ENCODE measurements at places on chromosomes 12 and 14.

DNA sequence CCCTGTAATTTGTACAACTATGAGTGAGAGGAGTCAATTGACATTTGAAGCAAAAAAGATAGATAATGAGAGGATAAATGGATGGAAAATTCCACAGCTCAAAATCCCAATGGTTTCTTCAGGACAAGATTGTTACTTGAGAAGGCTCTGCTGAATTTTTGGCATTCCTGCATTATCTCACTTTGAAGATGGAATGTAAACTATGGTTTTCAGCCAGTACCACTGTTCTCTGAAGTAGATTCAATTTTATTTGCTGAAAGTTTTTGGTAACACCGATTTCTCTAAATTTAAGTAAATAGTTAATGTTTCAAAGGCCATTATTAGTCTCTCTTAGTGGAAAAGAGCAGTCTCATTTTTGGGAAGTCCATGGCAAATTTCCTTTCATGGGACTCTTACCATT, 121.9 kb upstream of the SLC38A2 start:
- DNase-seq, result peak; percentile 91

DNA sequence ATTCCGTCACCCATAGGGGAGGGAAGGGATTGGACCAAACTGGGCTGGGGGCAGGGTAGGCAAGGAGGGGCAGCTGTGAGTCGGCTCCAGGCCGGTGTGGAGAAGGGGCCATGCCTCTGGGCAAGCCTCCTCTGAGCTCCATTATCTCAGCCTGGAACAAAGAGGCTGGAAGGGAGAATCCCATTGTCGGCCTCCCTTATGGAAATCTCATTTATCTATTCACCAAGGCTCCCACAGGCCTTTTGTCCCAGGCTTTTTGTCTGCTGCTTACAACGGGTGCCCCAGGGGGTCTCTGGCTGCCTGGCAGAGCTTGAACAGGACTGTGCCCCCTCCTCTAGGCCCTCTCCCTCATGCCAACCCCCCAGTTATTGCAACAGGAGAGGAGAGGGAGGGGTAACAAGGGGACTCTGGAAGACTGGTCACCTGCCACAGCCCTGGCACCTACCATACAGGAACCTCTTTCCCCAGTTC, 19.5 kb downstream of the FIGNL2 start:
- DNase-seq, result no peak

GRCh38 chr14:68191567-68192321, 372.2 kb downstream of the RAD51B start:
- DNase-seq, result peak; percentile 92

DNA sequence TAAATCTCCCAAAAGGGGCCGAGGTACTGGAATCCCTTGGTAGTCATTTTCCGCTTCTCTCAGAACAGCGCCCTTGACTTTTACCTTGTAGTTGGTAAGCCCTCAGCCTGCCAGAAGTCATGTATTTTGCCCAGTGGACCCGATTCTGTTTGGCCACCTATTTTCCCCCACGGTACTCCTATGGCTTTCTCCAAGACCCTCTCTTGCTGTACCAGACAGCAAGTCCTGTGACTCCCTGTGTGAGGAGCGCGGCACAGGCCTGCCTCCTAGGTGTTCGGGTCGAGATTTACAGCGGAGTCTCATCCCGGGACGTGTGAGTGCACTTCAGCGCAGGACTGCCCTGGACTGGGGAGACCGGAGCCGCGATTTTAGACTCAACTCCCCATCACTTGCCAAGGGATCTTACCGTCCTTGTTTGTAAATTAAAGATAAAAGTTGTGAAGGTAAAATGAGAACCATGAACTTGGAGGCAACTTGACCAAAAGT, 1.1 kb upstream of the MBD6 start:
- peak; percentile 17 for DNase-seq

DNA sequence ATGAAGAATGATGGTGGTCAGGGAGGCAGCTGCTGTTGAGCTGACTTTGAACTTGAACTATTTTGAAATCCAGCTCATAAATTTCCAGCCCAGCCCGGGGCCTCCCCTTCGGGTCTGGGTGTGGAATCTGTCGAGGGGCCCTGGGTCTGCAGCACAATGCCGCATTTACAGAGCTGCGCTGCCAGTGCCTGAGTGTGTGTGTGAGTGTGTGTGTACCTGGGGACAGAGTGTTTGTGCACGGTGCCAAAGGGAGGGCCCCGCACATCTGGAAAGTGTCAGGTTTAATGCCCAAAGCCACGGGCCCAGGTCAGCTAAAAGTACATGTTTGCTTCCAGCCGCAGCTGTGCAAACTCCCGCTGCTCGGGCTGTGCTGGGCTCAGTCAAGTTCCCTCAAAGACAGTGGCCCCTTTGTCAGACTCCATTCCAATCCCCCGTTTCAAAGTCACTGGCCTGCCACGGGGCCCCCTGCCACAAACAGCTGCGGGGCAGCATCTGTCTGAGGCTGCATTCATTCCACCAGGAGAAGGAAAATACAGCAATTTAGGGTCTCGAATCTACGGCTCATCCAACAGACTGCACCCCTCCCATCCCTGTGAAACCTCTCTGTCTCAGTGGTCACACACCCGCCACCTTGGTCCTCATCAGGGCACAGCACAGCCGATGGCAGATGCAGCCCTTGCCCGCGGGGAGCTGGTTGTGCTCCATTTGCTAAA, 16.3 kb upstream of the RFLNA start:
- DNase-seq, result no peak

DNA sequence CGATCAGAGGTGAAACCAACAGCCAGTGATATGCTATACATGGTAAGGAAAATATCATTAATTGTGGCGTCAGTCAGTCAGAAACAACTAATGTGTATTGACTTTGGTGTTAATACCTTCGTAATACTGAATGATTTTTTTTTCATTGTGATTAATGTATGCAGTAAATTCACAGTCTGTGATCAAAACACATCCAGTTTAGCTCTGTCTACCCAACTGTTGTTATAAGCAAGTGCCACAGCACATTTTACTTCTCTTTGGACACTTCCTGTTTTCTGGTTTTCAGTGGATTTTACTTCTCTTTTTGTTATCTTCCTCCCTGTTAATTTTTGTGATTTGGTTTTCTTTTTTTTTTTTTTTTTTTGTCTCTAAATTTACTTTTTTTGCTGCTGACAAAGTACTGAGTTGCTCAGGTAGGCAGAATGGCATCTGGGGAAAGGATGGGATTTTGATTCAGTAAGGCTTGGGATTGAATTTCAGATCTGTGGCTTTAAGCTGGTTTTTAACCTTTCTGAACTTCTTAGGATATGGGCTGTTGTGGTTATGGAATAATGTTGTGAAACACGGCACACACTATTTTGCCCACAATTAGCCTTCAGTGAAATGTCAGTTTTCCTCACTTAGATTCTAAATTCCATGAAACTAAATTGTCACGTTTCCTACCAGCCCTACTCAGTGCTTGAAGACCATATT, 604 bp downstream of the GLIPR1 start:
- no peak for DNase-seq

GRCh38 chr14:29846339-29847055, 81.2 kb downstream of the PRKD1 start:
- peak; percentile 3 for DNase-seq

GRCh38 chr12:65593239-65593701, 231.0 kb upstream of the HMGA2 start:
- DNase-seq, result no peak

DNA sequence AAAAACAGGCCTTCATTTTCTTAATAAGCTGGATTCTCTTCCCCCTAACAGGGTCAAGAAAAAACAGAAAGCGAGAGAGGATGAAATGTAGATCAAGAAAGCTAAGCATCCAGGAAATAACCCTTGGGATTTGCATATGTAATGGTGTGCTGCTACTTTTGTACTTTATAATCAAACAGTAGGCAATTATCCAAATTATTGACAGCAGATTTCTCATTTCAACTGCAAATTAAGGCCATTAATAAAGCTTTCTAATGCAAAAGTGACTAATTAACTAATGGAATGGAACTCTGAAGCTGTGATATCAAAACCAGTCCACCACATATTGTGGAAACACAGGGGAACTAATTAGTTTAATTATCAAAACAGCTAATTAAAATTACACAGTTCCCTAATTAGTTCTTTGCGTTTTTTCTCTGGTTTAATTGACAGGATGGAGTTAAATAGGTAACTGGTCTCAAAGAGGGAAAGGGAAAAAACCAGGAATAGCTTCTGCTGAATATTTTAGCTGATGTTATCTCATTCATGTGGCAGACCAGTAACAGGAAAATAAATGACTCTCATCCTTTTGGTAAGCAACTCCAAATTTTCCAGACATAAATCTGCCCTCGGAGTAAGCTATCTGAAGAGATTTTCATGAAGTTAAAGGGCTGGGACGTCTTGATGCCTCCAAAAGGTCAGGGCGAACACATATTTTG, 182.7 kb upstream of the LMO3 start:
- DNase-seq, result no peak

DNA sequence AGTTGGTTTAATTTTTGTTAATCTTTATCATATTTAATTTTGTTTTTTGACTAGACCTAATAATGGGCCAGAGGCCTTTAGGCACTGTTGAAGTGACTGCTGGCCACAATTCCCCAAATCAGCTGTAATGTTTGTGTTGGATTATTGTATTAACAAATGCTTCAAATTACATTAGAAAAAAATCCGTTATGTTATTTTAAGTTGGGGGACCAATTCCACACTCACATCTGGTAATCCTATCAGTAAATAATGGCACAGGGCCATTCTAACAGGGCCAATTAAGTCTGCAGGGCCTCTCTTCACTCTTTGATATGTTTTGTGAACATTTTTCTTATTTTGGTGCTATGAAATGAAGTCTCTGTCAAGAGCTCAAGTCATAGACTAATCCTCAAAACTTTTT, 39.6 kb downstream of the CHST11 start:
- no peak for DNase-seq

- DNase-seq, result peak; percentile 26
Observed at GRCh38 chr12:98464190-98464589, 51.2 kb upstream of the TMPO start.

DNA sequence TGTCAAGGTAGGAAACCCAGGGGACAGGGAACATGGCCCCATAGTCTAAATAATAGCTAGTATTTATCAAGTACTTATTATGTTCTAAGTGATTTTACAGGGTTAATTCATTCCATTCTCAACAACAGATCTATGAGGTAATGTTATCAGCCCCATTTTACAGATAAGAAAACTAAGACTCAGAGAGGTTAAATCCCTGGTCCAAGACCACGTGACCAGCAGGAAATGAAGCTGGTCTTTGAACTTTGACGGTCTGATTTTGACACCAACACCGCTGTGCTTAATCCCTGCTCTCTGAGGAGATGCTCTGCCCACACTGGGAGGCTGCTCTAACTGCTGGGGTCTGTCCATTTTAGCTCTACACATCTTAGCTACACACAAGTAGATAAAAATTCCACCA, 253.5 kb downstream of the SPTSSA start:
- DNase-seq, result no peak

DNA sequence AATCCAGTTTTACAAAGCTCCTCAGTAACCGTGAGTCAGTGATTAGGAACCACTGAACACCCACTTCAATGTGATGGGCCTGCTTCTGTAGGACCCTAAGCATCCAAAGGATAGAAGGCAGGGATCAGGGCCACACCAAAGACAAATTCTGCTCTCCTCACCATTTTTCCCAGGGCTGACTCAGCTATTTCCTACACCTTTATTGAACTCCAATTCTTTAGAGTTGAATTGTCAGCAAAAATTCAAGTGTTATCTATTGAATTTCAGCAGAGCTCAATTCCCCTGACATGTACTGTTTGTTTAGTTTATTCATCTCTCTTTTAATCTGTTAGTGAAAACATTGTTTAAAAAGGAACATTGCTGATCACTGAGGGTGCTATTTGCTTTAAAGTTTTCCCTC, 457.7 kb upstream of the TMPO start:
- DNase-seq, result no peak

- DNase-seq, result peak; percentile 80
Observed at GRCh38 chr14:65910108-65910786, 497.7 kb downstream of the FUT8 start.

- DNase-seq, result no peak
Observed at GRCh38 chr12:94239332-94239993, 91.1 kb downstream of the PLXNC1 start.

DNA sequence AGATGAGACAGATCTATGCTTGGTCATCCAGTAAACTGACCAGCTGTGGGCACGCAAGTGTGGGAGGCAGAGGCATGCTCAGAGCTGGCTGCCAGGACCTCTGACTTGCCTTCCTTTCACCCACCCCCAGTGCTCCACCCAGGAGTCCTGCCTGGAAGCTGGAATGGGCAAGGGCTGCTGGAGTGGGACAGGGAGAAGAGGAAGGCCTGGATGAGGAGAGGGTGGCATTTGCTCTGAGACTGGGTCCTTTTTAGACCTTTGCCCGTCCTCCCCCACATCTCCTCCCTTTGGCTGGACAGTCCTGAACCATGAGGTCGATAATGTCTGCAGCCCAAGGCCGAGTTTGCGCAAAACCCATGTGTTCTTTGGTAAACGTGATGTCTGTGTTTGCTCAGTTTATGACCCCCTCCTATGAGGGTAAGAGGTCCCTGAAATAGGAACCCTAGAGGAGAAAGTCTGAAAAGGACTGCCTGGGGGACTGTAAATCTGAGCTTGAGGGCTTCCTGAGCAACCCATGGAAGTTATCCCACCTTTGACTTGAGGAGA, 3.8 kb upstream of the INHBE start:
- peak; percentile 33 for DNase-seq

GRCh38 chr12:13195250-13195649, 1.3 kb upstream of the EMP1 start:
- DNase-seq, result no peak

DNA sequence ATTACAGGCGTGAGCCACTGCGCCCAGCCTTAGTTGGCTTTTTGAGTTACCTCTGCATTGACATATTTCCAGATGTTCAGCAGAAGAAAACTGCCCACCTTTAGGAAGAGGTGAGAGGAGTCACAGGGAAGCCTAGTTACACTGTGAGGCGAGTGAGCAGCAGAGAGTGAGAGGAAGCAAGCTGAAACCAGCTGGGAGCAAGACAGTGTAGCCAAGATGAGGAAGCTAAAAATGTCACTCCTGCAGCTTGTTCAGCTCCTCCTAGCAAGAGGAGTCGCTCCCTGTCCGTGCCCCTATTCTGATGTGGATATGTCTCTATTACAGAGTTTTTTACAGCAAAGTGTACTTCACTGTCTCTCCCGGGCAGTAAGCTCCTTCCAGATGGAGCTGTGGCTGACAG, 127.6 kb downstream of the GXYLT1 start:
- no peak for DNase-seq

GRCh38 chr12:62724947-62725451, 210.0 kb downstream of the PPM1H start:
- peak; percentile 100 for DNase-seq

Measured in NCI-H226 (cell line).